Brain microvascular endothelial cell (primary cell): ENCODE measurements at places on chromosomes 3 and 15.

GRCh38 chr15:73369154-73369694 is 466 bp upstream of the HCN4 start:
- DNase-seq: no peak

DNA sequence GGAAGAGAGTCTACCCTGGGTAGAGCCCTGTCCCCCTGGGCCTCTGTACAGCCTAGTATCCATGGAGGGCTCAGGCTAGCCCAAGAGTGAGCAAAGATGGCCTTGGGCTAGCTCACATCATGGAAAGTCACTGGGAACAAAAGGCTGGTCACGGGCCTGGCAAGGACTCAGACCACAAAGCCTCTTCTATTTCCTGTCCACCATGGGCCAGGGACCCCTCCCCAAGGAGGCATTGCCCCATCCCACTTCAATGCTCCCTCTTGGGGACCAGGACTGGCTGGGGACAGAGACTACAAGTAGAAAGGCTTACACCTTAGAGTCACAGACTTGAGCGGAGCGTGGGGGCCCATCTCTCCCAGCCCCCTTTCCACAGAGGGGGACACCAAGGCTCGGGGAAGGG is 16.9 kb downstream of the DUSP7 start:
- no peak for DNase-seq

- DNase-seq: no peak
These were observed 67.1 kb downstream of the AAGAB start for GRCh38 chr15:67187351-67187854.

GRCh38 chr3:175743733-175744400 is 884.7 kb downstream of the NAALADL2 start:
- DNase-seq: peak; percentile 28

GRCh38 chr15:33377204-33377603 is 66.4 kb downstream of the RYR3 start:
- DNase-seq: no peak

GRCh38 chr3:31947671-31948091 is 33.4 kb downstream of the OSBPL10 start:
- no peak for DNase-seq

DNA sequence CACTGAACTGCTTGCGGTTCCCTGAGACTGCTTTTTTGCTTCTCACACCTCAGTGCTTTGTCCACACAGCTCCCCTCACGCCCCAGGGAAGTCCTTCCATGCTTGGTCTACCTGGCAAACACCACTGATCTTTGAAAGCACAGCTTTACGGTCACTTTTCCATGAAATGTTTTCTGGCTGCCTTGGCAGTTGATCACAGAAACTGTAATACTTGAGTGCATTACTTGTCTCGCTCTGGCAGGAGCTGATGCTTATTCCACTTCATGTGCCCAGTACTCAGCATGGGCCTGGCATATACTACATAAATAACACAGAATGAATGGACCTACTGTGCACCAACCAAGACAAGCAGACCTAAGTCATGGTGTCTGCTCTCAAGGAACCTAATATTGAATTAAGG is 121.1 kb downstream of the MEX3B start:
- DNase-seq: no peak

DNA sequence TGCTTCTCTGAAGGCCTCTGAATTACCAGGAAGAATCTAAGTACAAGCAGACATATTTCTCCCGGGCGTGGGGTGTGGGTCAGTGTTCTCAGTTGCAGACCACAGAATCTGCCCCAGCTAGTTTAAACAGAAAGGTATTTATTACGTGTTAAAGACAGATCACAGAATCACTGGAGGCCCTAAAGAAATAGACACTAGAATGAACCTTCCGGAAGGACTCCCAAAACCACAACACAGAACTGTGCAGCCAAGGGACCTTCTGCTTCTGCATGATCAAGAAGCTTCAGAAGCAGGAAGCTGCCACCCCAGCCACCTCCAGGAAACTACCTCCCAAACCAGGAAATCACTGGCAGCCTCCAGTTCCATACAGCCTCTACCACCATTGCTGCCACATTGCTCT is 32.7 kb upstream of the ZFAND6 start:
- DNase-seq: no peak
